DMS79 (cell line): ENCODE measurements at places on chromosomes 5 and 9.

- DNase-seq = peak; percentile 51
Measured at GRCh38 chr9:83219154-83219923, 156.4 kb upstream of the RASEF start.

DNA sequence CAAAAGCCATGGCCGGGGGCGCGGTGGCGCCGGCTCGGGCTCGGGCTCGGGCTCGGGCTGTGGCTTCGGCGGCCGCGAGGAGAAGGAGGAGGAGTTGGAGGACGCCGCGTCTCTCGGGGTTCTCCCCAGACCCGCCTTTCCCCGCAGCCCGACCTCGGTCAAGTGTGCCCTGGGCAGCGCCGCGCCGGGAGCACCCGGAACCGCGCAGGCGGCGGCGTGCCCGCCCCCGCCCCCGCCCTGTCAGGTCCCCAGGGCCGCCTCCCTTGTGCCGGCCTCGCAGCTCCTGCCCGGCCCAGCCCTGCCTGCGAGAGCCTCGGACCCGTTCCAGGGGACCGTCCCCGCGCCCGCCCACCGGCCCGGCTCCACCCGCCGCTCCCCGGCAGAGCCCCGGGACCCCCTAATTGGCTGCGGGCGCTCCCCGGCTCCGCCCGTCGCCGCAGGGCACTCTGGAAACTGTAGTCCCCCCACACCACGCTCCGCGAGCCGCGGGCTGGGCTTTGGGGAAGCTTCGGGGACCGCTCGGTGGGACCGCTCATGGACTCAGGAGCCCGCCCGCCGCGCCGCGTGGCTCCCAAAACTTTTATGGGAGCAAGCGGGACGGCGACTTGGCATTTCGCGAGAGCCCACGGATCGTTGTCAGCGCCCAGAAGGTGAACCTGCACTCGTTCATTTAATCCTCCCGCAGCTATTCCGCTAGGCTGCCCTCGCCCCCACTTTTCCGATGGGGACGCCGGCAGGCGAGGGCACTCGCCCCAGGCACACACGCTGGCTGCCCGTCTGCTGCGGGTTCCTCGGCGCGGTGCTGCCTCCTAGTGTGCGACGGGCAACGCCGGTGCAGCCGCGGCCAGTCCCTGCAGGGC lies at the start of gene STK10:
Gene STK10 (minus strand): TSS at position 192 of the 860 bp plus-strand sequence. CDS start 182 bp downstream, at position 10.
- DNase-seq = peak; percentile 38

DNA sequence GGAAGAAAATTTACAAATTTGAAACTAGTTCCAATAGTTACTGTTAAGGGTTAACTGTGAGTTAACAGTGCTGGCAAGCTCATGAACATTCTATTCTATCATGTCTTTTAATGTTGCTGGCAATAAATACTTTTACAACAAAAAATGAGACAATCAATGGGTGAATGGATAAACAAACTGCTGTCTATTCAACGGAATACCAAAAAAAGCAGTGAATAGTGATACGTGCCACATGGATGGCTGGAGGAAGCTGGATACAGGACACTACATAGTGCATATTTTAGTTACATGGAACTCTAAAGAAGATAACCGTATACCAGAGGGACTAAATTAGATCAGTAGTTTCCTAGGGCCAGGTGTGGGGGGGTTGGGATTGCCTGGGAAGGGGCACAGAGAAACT lies 155.8 kb upstream of the RETREG1 start:
- no peak for DNase-seq

GRCh38 chr9:87880683-87881082 lies 2.0 kb upstream of the SPATA31E1 start:
- DNase-seq = no peak

- DNase-seq = no peak
Measured at GRCh38 chr5:168377525-168377924, 86.1 kb downstream of the WWC1 start.

GRCh38 chr9:99264070-99264680 lies 42.1 kb downstream of the SEC61B start:
- DNase-seq = no peak
